Activated CD4-positive, alpha-beta T cell treated with anti-CD3 and anti-CD28 coated beads for 36 hours (primary cell): ENCODE measurements at places on chromosomes 5 and 9.

- DNase-seq, result no peak
Observed at GRCh38 chr5:5183189-5183699, 43.1 kb downstream of the ADAMTS16 start.

DNA sequence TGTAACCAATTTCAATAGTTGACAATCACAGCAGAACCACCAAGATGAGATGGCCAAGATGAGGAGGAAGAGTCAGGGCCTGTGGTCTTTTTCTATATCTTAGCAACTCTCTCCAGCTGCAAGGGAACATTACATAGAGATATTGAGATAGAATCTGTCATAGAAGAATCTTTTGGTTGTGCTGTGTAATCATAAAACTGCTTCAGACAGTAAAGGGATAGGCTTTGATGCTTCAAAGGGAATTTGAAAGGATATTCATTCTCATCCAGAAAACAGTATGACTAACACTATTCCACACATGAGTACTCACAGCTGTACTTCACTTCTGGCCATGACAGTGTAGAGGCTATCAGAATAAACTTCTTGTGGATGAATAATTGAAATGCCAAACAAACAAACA is 145.9 kb downstream of the YIPF5 start:
- DNase-seq, result no peak

- DNase-seq, result no peak
Observed at GRCh38 chr5:73672132-73672531, 46.1 kb downstream of the ARHGEF28 start.

- peak; percentile 59 for DNase-seq
Observed at GRCh38 chr5:139670369-139671095, 22.4 kb downstream of the CXXC5 start.

DNA sequence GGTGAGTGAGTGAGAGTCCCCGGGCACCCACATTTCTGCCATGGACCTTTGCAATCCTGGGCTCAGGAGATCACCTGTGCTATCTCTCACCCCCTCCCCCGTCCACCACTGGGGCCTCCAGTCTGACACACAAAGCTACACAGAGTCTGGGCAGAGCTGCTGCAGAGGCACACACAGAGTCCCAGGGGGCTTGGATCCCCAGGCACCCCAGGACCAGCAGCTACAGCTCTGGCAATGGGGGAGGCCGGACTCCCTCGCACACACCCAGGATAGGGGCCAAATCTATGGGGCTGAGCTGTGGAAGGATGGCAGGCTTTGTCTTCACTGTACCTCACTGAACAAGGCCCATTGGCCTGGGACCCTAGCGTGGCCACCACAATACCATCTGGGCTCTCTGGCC is 328.8 kb downstream of the MAN2A1 start:
- no peak for DNase-seq

- DNase-seq, result no peak
Observed at GRCh38 chr9:1120500-1121165, 70.5 kb downstream of the DMRT2 start.

GRCh38 chr5:160802592-160802991 is 49.4 kb downstream of the ATP10B start:
- no peak for DNase-seq

DNA sequence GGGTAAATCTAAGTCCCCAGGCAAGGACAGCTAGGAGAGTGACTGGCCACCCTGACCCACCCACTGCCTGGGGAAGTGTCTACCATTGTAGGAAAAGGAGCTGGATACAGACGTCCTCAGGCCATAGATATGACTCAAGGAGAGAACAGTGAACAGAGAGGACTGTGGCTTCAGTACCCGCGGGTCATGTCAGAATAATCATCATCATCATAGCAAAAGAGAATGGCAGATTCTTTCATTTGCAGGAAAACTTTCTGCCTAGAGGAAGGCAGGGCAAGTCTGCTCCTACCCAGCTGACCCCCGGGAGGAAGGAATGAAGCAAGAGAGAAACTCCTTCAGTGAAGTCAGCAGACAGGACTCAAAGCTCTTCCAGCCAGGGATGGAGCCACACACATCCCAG is 52.2 kb upstream of the UBTD2 start:
- no peak for DNase-seq

GRCh38 chr5:83921666-83922193 is 201.1 kb upstream of the HAPLN1 start:
- DNase-seq, result no peak

DNA sequence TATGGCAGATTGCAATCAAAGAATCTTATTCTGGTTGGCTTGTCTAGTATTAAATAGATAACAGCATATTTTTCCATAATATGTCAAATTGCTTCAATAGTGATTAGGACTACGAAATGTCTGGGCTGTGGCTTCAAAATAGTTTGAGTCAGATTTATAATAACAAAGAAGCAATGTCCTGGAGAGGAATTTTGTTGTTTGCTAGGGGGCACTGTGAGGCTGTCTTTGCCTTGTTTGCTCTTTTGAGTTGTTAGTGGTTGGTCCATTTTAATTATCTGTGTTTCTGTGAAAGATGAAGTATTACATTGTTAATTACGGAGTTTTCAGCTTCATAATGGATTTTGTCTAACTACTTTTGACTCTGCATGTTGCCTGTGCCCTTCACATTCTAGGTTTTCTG is 713.6 kb downstream of the TLE4 start:
- DNase-seq, result no peak

DNA sequence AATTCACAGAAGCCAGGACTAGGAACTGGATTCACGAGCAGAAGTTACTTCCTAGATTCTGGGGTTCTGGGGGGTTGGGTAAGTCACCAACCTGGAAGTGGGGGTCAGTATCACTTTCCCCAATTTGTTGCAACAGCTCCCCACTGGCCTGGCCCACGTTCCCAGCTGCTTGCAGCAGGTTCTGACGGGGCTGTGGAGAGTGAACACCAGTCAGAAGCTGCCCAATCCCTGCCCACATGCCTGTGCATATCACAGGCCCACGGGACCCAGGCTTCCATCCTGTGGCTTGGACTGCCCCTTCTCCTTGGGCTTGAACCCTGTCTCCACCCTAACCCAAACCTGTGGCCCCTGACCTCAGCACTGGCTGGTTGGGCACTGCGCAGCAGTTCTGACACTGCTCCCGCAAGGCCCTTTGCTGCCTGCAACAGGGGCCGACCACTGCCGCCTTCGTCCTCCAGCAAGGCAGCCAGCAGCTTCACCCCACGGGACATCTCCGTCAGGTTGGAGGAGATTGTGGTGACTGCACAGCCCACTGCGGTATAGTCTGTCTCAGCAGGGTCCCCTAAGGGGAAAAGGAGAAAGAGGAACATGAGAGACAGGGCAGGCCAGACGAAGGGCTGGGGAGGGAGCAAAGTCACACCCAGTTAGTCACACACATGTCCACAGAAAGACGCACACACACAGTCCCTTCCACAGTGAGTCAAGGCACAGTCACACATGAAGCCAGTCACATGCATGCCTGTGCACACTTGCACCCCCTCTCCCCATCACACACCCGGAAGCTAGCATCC is 13.1 kb downstream of the TLN1 start:
- DNase-seq, result no peak

GRCh38 chr9:42386477-42386876 is 203.0 kb downstream of the SPATA31A6 start:
- no peak for DNase-seq

GRCh38 chr5:172891716-172892421 is 57.8 kb downstream of the ERGIC1 start:
- DNase-seq, result no peak

- DNase-seq, result no peak
Observed at GRCh38 chr9:129664746-129665388, 580 bp upstream of the PRRX2 start.

- no peak for DNase-seq
Observed at GRCh38 chr9:75001719-75002421, 26.2 kb downstream of the CARNMT1 start.

- no peak for DNase-seq
Observed at GRCh38 chr9:31492229-31492628, 892.2 kb upstream of the ACO1 start.

DNA sequence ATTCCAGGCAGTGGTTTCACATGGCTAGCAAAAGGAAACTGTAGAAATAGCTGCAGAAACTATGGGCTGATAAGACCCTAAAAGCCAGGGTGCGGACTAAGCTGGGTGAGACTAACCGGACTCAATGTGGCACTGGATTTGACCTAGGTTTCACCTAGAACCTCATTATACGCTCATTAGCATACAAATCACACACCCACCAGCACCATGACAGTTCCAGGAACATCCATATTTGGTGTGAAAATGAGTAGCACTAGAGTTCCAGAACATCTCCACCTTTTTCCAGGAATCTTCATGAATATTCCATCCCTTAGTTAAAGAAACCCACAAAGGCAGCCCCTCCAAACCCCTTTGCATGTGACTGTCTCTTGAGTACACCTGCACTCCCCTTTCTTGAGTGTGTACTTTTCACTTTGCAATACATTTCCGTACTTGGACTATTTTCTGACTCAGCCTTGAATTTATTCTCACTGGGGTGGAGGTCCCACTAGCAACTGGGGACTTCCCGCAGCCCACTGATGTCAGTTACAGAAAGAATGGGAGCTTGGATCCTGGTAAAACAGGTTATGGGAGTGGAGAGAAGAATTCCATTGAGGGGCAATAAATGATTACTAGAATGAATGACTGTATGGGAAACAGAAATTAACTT is 58.0 kb upstream of the SPATA31C2 start:
- no peak for DNase-seq

DNA sequence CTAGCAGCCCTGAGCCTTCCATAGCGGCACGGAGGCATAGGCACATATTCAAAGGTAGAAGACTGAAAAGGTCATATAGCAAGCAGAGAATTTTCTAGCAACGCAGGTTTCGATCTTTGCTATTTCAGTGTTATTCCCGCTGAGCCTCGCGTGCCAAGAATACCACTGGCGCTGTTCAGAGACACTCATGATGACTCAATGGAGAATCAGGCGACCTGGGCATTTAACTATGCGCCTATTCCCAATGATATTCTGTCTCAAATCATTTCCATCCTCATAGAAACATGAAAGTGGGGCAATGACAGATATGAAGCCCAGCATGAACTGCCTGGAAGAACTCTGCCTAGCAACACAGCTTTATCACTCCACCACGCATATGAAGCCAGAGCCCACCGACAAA is 59.9 kb downstream of the EFNA5 start:
- no peak for DNase-seq

GRCh38 chr9:89723469-89724100 is 118.8 kb downstream of the GADD45G start:
- no peak for DNase-seq

DNA sequence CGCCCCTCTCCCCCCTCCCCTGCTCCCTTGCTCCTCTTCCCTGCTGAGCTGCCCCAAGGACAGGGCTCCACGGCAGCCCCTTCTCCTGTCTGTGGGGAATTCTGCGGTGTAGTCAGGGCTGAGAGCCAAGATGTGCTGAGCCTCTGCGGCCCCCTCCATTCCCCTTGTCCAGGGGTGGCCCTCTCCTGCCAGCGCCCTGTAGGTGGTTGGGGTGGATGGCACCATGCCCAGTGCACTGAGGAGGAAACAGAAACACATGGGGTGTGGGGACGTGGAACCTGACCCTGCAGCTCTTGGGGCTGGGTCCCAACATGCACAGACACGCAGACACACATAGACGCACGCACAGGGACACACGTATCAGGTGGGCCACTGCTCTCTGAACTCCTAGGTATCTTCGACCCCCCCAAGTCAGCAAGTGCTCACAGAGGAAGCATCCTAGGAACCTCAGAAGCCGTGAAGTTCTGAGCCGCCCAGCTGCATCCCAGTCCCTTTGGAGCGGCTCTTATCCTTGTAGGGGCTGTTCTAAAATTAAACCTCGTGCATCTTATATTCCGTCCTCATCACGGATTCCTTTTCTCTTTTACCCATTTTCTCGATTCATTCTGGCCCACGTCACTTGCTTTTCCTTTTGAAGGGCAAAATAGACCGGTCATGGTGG is 64.8 kb downstream of the HMCN2 start:
- no peak for DNase-seq

GRCh38 chr9:124221676-124222075 is 36.1 kb upstream of the NEK6 start:
- no peak for DNase-seq

DNA sequence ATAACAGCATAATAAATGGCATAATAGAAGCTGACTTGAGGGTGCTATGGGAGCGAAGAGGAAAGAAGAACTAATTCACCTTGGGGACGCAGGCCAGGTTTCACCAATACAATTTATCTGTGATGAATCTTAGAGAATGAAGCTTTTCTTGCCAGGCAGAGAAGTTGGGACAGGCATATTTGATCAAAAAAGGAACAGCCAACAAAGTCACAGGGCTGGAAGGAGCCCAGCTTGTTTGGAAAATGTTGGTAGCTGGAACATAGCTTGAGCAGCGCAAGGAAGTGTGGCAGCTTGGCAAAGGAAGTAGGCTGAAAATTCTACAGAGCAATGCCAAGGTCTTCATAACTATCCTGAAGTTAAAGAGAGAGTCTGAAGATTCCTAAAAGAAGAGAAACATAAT is 181.5 kb upstream of the OR13F1 start:
- no peak for DNase-seq

GRCh38 chr9:92636627-92637026 is 33.3 kb downstream of the IPPK start:
- DNase-seq, result no peak

- DNase-seq, result no peak
Observed at GRCh38 chr5:127643607-127644006, 5.3 kb upstream of the CTXN3 start.

GRCh38 chr5:545641-546375 is 21.6 kb upstream of the SLC9A3 start:
- peak; percentile 3 for DNase-seq

DNA sequence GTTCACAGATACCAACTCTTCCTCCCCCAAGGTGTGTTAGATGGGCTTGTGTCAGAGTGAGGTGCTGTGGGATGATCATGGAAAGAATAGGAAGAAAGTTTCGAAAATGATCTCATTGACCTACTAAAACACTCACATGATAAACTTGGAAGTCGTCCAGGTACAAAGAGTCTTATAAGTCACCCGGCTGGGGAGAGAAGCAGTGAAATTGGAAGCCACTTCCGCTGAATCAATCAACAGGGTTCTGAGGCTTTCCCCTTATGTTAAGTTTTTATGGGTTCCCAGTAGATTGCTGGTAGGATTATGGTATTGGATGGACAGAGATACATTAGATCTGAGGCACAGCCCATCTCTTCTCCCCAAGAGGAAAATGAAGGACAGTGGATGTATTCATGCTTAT is 218.8 kb upstream of the MSX2 start:
- no peak for DNase-seq

DNA sequence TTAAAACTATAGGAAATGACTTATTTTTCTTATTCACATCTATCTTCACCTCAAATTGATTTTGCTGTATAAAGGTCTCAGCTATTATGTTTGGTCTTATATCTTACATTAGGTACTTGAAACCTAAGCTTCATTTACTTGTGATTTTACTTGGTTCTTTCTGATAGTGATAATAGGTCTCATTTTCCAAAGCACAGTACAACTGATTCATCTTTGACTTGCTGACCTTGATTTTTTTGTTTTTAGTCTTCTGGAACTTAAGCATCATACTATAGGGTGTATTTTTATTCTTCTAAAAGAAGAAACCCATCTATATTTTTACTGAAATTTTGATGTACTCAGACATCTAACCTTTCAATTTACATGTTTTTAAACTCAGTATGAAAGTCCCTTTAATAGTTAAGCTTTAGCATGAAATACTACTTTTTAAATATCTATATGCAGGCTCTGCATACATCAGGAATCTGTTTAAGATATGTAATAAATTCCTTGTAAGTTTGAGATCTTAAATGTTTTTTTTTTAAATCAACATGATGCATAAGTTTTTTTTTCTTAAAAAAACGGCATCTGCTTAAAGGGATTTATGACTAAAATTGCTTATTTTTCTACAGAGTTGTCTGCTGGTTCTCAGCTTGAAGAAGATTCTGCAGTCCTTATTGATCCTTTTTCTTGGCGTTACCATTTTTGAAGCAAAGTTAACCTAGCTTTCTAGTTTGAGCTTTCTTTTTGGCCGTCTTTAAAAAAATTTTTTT is 13.3 kb downstream of the MATR3 start:
- DNase-seq, result no peak
